Dermis microvascular lymphatic vessel endothelial cell (primary cell): ENCODE measurements at places on chromosomes 4 and X.

DNA sequence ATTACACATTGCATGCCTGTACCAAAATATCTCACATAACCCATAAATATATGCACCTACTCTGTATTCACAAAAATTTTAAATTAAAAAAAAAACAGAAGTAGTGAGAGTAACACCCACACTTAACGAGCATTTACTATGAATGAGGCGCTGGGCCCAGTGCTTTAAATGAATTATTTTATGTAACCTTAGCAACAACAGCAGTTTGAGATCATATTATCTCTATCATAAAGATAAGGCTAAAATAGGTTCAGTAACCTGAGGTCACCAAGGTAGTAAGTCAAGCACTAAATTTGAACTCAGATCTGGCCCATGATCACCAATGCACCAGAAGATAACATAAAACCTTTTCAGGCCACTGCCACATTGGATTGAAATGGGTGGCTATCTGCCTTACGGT is 5.3 kb upstream of the PROM1 start:
- DNase-seq: no peak

DNA sequence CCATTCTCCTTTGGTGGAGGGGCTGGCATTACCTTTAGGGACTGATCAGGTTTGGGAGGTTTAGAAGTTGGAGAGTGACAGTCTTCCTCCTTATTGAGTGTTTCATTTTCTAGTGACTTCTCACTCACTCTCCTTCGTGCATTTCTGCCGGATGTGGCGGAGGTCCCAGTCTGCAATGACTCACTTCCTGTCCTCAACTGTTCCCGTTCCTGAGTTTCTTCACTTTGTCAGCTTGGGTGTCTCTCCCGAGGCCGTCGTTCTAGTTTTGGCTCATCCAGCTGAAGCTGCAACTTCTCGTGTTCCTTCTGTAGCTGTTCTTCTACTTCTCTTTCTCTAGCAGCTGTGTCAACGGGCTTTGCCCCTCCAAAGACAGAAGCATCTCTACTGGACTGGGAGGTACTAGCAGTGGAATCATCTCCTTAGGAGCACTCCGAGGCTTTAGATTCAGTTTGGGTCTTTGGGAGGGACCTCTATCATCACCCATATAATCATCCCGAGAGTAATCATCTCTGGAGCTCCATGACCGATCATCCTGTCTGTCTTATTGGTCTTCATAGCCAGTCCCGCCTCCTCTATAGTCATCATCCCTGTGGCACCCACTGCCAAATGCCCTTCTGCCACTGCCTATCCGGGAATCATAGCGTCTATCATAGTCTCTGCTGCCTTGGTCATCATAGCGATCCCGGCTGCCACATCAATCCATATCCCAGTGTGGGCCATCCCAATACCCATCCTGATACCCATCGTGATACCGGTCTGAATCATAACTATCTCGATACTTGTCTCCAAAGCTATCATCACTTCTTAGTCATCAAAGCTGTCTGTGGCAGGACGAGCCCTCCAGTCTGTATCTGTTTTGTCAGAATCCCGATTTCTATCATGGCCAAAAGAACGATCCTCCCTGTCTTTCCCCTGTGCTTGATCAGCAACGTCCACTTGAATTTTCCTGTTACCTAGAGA is 35.3 kb upstream of the VSIG4 start:
- no peak for DNase-seq

- DNase-seq: no peak
Measured at GRCh38 chr4:17884063-17884462, 73.3 kb downstream of the NCAPG start.

DNA sequence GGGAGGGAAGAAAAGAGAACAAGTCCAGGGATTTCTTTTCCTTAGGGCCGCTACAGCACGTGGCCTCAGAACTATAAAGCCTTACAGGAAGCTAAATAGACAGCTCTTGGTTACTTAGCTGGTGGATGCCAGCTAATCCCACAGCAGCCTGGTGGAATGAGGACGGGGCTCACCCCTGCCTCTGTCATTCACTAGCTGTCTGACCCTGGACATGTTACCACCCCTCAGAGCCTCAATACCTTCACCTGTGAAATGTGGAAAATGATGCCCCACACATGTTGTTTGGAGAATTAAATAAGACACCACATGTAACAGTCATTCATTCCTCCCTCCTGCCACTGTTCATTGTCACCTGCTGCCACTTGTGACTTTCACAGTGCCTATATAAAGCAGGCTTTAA is 15.7 kb downstream of the CCKAR start:
- no peak for DNase-seq

- DNase-seq: no peak
Measured at GRCh38 chr4:185339941-185340340, 55.8 kb downstream of the LRP2BP start.

DNA sequence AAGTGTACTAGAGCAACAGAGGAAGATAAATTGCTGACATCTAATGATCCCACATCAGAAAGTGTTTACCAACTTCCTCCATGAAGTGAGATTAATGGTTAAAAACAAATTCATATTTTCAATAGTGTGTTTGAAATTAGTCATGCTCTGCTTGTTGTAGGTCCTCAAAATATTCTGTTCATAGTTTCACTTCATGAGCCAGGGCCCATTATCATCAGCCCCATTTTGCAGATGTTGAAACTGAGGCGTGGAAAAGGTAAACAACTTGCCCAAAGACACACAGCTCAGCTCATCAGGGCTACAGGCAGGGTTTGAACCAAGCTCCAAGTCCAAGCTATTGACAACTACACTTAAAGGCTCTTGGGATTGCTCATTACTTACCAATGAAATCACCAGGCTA is 103.5 kb upstream of the PPARGC1A start:
- no peak for DNase-seq

DNA sequence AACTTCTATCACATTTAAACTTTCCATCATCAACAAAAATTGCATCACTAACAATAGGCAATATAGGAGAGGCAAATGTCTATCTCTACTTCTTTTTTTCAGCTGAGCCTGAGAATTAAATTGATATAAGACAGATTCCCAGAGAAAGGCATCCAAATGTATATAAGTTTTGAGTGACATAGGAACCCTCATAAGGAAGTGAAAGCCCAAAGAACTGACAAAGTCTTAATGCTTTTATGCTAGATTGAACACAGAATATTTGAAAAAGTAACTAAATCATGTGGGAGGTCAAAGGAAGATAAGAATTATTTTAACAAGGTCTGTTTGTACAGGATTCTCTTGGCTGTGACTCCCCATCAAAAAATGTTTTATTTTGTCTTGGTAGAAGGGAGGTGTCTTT is 714.9 kb downstream of the GRXCR1 start:
- DNase-seq: no peak

- DNase-seq: no peak
Measured at GRCh38 chr4:151340751-151341385, 15.5 kb upstream of the SH3D19 start.

DNA sequence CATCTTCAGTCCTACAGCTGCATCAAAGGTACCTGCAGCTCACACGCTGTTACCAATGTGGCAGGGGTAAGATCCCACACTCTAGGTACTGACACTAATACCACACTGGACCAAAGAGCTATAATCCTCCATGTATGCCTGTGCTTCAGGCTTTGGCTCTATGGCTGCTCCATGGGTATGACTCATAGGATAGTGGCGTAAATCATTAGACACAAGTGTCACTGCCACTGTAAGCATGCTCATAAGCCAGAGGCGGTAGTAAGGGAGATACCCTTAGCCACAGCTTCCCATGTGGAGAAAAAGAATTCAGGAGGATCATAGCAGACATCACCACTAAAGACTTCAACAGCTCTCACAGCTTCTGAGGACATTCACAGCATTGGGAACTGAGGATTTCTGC is 287.5 kb downstream of the ACTRT1 start:
- DNase-seq: no peak

DNA sequence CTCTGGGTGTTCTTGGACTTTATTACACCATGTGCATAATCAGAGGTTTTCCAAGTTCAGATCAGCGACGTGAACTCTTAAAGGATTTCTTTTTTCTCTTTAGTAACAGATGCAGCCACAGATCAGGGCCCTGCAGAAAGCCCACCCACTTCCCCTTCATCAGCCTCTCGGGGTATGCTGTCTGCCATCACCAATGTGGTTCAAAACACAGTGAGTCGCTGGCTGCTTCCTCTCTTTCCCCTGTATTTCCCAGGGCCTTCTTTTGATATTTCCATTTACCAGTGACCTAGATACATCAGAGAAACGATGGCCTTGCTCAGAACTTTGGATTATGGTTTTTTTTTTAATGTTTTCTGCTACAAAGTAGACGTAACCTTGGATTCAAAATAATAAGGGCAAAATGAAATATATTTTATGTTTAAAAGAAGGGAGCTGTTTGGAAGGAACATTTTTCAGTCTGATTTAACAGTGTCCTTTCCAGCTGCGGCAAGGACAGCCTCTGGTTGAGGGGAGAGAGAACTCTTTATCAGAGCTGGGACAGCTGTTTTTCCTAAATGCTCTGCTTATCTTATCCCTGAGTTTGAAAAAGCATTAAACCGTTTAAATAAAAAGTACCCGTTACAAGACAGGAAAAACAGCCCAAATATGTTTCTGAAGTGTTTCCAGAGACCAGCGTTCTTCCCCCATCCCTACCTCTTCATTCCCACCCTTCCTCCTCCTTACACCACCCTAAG is 38.2 kb downstream of the FAM114A1 start:
- no peak for DNase-seq

DNA sequence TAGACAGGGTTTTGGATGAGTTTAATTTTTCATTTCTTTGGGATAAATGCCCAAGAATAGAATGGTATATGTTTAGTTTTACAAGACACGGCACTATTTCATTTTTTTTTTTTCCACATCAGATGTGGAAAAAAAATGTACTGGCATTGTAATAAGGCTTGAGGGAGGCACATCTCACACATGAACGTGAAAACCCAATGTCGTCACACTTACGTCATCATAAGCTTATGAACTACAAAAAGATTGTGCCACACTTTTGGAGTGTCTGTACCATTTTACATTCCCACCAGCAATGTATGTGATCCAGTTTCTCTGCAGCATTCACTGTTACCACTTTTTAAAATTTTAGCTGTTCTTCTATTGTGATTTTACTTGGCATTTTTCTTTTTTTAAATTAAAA is 74.2 kb downstream of the TAF1 start:
- DNase-seq: no peak

GRCh38 chr4:97349468-97350186 is 793.6 kb downstream of the STPG2 start:
- DNase-seq: no peak

- no peak for DNase-seq
Measured at GRCh38 chr4:985123-985830, 1.6 kb upstream of the IDUA start.

DNA sequence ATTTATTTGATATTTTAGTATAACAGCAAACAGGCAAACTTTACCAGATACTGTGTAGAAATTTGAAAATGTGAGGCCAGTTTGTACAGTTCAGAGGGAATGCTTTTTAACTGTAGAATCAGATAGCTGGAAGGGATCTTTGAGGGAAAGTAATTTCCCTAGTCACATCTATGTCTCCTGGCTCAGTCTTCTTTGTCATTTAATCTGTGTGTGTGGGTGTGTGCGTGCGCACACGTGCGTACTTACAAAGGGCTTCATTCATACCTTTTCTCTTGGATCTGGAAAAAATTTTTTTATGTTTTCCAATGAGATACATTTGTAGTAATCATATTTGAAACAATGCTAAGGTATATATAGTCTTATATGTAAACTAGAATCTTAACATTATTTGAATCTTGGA is 44.6 kb downstream of the IL13RA1 start:
- DNase-seq: no peak
